Stimulated activated naive B cell treated with anti-CD40 and anti-IgM and Interleukin-4, amounts not matched to agents 10 μg/mL and 1 μg/mL and 100 μg/mL, for 72 hours (primary cell): ENCODE measurements at places on chromosomes 3 and 15.
A peak's percentile ranks its signal among the peaks of the same experiment; 100 is the strongest.

GRCh38 chr3:150469931-150470740, 62.0 kb downstream of the TSC22D2 start:
- DNase-seq: no peak

DNA sequence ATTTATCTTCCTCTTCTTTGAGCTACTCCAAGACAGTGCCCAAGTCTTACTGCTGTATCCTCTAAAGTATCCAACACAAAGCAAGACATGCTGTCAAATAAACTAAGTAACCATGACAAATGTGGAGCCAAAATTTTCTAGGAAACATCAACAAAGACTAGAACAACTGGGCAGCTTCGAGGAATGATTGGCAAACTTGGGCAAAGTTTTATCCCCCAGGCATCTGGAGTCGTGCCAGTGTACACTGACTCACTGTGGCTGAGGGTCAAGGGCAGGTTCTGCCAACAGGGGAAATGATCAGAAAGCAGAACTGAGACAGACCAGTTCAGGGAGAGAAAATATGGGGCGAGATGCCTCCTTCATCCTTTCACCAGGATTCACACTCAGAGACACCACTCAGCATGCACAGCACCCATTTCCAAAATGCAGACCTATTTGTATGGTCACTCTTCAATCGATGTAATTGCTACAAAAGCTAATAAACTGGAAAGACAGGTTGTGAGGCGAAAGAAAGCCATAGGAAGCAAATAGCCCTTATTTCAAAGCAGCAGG, 65.8 kb downstream of the MB21D2 start:
- DNase-seq: peak; percentile 7

DNA sequence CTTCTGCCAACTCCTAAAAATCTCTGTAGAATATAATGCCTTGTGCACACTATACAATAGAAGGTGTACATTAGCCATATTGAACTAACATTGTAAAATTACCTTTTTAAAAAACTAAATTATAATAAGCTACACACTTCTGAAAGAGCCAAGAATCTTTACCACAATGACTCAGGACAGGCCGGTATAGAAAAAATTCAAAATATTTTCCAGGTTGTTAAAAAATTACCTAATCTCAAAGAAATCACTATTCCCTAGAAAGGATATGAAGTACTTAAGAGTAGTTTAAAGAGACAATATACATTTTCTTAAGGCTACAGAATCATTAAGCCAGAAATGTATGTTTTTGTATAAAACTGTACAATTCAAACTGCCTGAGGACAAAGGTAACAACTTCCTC, 48.5 kb downstream of the TJP1 start:
- no peak for DNase-seq

DNA sequence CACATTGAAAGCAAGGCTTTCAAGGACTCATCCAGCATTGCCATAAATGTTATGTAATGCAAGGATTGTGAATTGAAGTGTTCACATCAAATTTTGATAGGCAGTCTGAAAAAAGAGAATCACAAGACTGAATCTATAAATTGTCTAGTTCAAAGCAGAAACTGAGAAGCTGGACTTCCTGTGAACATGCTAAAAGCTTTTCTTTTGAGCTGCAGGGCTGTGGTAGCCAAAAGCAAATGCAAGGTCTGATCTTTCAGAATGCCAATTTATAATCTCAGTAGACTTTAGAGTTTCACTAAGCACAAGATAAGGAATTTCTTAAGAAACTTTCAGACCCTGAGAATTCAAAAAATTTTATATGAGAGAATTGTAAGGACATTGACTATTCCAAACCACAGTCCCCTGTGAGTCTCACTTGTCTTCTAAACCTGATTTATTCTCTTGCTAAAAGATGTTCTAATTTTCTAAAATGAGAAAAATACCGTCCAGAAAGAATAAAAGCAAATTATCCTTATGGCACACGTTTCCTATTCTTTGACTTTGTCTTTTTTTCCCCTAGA, 1700.3 kb downstream of the OTOL1 start:
- DNase-seq: no peak

DNA sequence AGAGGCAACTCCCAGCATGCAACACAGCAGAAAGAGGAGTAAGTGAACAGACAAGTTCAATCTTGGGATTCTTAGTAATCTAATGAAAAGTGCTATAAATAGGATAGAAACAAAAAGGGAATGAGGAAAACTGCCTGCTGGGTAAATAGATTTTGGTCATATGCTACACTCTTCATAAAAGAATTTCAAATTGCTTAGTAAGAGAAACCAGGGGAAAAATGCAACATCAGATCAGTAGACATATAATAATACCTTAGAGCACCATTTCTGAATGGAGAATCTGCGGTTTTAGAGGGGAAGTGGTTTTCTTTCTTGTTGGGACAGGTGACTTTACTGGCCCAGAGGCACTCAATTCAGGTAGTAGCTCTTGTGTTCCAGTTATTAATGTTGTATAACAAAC, 13.4 kb upstream of the TBC1D5 start:
- no peak for DNase-seq

- DNase-seq: no peak
These were observed 1.7 kb downstream of the LYSMD4 start for GRCh38 chr15:99731336-99732123.

DNA sequence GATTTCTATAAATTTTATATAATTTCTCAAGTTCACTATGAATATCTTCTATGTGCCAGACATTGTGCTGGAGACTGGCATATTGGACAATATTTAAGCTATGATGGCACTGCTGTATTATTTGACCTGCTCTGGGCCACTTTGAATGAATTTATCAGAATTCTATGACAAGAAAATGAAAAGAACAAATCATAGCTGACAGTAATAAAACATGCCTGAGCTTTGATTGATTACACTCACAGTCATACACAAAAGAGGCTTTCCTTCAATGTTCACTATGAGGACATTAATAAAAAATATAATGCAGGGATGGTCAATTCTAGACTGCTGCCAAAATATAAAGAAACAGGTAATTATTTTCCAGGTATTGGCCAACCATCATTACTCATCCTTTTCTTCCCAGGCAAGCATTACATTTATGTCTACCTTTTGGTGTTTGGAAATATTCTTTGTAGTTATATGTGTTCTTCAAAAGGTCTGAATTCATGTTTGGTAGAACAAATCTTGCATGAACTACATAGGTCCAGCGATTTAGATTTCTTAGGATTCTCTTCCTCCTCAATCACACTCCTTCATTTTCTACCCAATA, 81.0 kb upstream of the ALCAM start:
- no peak for DNase-seq

DNA sequence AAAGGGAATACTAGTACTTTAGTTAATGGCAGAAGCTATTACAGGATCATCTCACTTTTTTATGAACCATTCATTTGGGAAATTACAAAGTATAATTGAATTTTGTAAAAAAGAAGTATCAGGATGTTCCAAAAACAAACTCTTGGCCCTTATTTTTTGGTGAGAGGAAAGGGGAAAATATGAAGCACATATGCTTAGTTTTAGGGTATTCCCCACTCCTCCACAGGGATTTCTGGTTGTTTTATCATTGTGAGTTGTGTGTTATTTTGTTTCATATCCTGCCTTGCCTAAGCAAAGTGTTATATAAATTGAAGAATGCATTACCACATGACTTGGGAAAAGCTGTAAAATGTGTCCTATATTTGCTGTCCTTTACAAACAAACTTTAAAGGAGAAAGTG, 227.0 kb downstream of the FMN1 start:
- no peak for DNase-seq

DNA sequence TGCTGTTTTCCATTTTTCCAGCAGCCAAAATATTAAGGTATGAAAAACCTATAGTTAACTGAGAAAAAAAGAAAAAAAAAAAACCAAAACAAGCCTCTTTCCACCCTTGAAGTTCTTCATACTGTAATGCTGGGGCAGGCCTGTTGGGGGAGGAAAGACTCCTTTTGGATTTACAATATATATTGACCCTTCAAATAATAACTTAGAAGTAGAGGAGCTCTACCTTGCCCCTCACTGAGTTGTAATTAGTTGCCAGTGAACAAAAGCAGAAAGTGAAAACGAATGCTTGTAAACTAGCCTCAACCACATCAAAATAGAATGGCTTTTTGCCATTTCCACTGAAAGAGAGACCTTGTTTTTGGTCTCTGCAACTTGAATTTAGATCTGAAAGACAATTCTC, 326.6 kb downstream of the NR2F2 start:
- no peak for DNase-seq

DNA sequence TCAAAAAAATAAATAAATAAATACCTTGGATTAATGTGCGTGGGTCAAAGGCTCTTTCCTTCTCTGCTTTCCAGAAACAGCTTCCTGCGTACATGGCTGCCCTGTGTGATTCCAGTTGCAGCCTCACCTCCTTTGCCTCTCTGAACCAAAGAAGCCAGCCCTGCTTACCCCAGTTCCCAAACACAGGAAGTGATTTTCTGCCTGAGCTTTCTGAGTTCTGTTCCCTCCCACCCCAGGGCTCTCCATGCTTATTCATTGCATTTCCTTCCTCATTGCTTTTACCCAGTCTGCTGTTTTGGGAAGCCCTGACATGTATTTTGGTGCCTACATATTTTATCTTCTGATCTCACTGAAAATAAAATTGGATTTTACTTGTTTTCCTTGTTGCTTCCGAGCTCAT, 15.4 kb downstream of the ZSCAN2 start:
- no peak for DNase-seq

- DNase-seq: no peak
These were observed 621 bp downstream of the RGMA start for GRCh38 chr15:93088200-93088980.

GRCh38 chr15:37756407-37756806, 178.0 kb upstream of the TMCO5A start:
- no peak for DNase-seq

DNA sequence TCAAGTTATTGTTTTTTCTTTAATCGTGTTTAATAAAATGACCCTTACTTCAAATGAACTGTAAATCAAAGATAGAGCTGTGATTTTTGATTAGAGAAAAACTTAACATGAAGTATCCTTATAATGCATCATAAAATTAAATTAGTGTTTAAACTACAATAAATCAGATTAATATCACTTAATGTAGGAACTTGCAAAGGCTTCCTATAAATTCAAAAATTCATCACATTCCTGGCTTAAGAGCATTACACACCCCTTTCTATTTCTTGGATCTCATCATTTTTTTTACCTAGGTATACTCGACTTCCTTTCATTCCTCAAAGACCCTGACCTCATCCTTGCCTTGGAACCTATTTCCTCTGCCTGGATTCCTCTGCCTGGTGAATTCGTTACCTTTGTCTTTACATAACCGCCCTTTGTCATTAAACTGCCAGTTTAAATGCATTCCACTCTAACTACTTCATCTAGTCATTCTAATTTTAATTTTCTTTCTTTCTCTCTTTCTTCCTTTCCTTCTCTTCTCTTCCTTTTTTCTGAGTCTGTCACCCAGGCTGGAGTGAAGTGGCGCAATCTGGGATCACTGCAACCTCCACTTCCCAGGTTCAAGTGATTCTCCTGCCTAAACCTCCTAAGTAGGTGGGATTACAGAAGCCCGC, 1244.5 kb downstream of the OTOL1 start:
- no peak for DNase-seq

DNA sequence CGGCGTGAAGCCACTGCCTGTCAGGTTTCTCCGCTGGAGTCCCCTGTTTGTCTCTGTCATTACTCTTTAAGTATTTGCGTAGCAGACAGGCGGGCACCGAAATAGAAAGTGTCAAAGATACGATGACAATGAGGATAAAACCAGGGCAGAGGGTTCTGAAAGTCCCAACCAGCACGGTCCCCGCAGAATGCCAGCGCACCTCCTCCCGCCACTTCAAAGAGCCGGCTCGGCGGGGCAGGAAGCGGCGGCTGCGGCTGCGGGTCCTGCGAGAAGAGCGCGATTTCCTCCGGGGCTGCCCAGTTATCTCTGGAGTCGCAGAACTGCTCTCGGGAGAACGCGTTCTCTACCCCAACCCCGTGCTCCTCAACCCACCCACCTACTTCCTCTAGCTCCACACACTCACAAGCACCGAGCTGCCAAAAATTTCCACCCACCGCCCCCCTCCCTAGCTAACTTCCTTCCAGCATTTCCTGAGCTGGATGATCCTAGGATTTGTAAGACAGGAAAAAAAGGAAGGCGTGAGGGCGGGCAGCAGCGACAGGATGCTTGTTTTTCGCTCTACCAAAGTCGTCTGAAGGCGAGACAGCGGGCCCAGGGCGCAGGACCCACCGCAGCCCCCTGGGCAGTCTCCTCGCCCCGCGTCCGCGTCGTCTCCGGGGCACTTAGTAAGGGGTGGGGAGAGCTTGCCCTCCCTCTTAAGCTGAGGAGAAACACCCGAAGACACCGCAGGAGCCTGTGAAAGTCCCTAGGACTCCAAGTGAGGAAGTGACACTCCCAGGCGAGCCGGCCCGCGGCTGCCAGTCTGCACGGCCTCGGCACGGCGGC, at the start of gene ARHGAP31:
Gene ARHGAP31 (plus strand): TSS at position 513 of the 825 bp plus-strand sequence. CDS start 522 bp downstream, outside the sequence.
- peak; percentile 81 for DNase-seq

- DNase-seq: no peak
These were observed 86.3 kb upstream of the PRICKLE2 start for GRCh38 chr3:64311424-64312061.

- DNase-seq: no peak
These were observed 6.0 kb downstream of the CSPG4 start for GRCh38 chr15:75706682-75706954.

DNA sequence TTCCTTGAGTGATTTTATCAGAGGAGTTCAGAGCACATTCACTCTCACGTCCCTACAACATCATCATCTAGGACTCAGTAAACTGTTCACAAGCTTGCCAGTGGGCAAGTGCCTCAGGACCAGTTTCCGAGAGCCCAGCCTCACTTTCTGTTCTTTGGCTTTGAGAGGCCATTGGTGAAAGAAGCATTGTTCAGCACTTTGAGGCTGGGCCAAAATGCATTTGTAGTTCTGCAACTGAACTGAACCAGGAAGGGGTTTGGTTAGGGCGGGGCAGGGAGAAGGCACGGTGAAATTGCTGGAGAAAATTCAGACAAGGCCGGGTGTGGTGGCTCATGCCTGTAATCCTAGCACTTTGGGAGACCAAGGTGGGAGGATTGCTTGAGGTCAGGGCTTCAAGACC, 222.1 kb upstream of the CHRM5 start:
- no peak for DNase-seq

- no peak for DNase-seq
These were observed 73.6 kb upstream of the ACAD9 start for GRCh38 chr3:128805772-128806171.

- peak; percentile 34 for DNase-seq
These were observed 24.7 kb downstream of the LOXL1 start for GRCh38 chr15:73950831-73951561.

GRCh38 chr3:56422316-56422715, 46.0 kb downstream of the ERC2 start:
- DNase-seq: no peak

- DNase-seq: no peak
These were observed 105.6 kb downstream of the NFKBIZ start for GRCh38 chr3:101954936-101955335.
